ENCODE measurements at places on chromosomes 6 and 20. TPM values are rescaled to one million over a fixed set of nuclear protein-coding genes. Genes with fewer than 3 reads are reported as not detected.

DST gene
- total RNA-seq, result 147 TPM

PLCB4 gene
- 1.1 TPM for total RNA-seq

DNA sequence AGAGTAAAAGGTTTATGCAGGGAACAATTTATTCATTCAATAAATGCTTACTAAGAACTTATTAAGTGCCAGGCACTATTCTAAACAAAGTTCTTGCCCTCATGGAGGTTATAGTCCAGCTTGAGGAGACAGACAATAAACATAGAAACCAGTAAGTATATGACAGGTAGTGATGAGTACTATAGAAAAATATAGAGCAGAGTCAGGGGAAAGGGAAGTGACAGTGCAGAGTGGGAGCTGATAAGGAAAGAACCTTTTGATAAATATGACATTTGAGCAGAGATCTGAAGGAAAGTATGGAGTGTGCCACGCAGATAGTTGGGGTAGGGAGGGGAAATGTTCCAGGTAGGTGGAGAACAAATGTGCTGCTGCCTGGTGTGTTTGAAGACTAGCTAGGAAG, 12.1 kb downstream of the ACSS2 start:
- ATAC-seq, result no peak

DNA sequence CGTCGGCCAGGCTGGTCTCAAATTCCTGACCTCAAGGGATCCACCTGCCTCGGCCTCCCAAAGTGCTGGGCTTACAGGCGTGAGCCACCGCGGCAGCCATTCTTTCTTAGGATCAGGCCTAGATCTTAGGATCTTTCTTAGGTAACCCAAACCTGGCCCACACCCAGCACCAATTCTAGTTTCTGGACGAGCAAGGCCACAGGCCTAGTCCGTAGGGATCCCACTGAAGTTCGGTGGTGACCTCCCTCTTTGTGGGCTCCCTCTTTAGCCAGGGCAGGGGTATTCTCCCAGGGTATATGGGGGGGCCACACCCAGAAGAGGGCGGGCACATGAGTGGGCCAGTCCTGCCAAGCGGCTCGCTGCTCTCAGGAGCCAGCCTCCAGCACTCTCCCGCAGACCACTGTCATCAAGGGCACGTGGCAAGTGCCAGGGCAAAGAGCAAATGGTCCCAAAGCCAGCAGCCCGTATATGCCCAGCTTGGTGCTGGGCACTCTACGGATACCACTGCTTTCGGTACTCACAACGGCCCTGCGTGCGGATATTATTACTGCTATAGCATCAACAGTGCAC, 6.5 kb downstream of the PXDC1 start:
- ATAC-seq, result no peak

- peak; percentile 85 for ATAC-seq
Observed at GRCh38 chr6:116387374-116387773, 16.6 kb downstream of the DSE start.

DNA sequence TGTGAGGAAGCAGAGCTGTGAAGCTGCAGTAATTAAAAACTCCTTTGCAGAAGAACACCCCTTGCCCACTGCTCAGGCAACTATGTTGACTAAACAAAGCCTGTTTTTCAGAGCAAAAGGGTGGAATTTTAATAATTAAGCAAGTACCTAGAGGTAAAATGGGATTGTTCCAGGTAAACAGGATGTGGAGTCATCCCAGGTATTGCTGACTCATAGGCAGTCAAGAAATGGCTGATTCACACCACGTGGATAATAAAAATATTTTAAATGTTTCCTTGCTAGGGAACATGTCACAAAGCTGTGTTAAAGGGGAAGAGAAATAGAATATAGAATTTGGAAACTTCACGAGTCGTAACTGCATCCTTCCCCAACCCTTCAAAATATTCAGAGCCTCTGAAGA, 491.8 kb downstream of the BTBD3 start:
- peak; percentile 71 for ATAC-seq

- ATAC-seq, result no peak
Observed at GRCh38 chr20:11278461-11278860, 604.7 kb upstream of the JAG1 start.

GRCh38 chr6:112874881-112875280, 527.8 kb downstream of the RFPL4B start:
- no peak for ATAC-seq

GRCh38 chr6:17565399-17565798, 34.7 kb upstream of the FAM8A1 start:
- no peak for ATAC-seq

DNA sequence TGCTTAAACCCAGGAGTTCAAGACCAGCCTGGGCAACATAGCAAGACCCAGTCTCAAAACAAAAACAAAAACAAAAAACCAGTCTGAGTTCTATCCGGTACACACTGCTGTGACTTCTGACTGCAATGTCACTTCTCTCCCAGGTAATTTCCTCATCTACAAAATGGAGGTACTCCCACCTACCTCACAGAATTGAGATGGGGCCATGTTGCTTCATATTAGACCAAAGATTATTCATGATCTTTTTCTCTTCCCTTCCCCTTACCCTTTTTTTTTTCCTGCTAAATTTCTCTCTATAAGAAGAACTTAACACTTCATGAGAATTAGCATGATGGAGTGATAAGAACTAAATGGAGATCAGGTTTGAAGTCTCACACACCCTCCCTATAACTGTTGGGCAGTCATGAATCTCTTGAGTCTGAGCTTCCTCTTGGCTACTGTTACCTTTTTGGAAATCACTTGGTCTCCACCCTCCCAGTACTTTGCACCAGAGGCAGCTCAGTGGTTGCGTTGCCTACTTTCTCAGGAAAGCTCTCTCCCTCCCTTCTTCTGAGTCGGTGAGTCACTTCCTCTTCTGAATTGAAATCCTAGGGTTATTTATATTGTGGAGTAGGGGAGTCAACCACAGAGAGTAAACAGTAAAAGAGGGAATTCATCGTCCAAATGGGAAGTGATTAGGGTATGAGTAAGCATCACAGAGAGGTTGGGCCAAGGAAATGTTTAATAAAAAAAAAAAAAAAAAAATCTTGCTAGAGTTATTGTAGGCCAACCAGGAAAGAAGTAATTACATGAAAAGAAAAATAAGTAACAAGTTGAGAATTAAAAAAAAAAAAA, 59.9 kb upstream of the MAP7 start:
- ATAC-seq, result peak; percentile 93

LST1 gene
- 2.4 TPM for total RNA-seq

SYNCRIP gene
- 90.9 TPM for total RNA-seq

DNA sequence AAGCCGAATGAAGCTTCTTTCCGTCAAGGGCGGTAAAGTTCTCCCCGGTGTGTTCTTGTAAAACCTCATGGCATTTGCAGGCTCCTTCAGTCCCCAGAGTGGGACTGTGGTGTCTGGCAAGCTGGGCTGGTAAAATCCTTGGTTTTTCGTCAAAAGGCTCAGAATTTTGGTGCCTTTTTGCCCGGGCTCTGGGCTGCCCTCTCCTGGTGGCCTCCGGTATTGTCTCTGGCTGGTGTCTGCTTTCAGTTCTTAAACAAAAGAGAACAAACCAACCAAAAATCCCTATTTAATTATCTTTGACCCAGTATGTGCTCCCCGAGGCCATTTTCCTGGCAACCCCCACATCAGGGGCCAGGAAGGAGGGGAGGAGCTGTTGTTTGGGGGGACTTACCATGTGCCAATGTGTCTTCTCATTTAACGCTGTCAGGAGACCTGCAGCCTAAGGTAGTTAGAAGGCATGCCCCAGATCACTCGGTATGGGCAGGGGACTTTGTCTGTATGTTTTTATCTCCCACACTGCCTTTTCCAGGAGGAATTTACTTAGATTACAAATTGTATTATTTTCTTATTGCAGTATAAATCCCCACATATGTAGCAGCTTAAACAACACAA, 11.1 kb downstream of the CDH4 start:
- ATAC-seq, result no peak

- no peak for ATAC-seq
Observed at GRCh38 chr20:53187392-53188068, 215.4 kb downstream of the TSHZ2 start.

HLA-DQA1 gene
- 3.9 TPM for total RNA-seq

GRCh38 chr6:166932616-166933015, 23.7 kb downstream of the RNASET2 start:
- ATAC-seq, result no peak

GRCh38 chr6:72636215-72636614, 14.4 kb downstream of the KCNQ5 start:
- ATAC-seq, result no peak

- no peak for ATAC-seq
Observed at GRCh38 chr20:62832951-62833391, 16.1 kb downstream of the COL9A3 start.

DNA sequence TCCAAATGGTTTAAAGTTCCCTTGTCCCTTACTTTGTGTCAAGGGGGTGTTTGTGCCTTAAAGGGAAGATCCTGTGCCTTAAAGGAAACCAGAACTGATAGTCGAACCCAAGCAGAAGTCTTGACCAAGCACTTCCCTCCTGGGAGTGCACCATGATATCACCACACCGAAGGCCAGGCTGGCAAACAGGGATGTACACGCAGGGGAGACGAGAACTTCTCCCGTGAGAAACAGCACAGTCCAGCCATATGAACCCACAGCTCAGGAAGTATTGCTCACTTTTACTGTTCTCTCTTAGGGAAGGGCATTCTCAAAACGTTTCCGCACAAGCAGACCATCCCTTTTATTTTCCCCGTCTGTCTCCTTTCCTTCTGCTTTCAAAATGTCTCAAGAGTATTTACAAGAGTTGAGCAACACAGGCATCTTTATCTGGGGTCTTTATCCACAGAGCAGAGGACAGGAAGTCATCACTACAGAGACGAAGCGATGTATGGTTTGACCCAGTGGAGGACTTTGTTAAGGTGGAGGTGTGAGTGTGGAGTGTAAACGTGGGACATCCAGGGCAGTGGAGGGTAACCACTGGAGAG, 12.8 kb upstream of the SERPINB1 start:
- ATAC-seq, result no peak

DNA sequence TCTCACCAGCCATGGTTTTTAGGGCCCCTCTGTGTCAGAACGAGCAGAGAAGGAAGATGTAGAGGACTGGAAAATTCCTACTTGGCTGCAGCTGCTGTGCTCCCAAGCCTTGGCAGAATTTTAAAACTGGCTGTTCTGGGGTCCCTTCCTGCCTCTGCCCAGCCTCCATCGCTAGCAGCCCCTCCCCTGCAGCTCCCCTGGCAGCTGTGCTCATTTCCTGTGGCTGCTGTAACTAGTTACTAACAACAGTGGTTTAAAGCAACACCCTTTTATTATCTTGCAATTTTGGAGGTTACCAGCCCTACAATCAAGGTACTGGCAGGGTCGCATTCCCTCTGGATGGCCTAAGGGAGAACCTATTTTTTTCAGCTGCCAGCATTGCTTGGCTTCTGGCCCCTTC, 3.7 kb upstream of the CST11 start:
- no peak for ATAC-seq

DNA sequence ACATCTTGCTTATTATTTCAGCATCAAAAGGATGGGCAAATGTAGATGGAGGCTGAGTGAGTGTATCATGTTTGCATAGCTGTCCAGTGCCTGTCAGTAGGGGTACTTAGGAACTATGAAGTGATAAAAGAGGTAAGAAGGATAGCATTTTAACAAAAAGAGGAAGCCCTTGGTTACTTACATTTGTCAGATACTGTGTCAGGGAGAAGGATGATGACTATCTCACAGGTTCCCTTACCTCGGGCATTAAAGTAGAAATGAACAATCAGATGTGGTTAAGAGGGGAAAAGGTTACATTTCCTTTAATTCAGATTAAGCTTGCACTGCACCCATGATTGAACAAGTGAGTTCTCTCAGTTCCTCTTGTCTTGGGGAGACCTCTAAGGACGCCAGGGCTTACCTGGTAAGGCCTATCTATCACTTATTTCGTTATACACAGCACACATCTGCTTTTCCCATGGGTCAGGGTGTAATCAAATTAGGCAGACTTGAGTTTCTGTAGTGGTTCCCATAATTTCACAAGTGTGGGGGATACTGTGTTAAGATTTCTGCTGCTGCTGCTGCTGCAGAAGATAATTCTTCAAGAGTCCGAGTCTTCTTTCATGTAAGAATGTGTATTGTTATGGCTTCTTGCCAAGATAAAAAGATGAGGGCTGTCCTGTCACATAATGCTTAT, 4.5 kb downstream of the FOXO3 start:
- ATAC-seq, result no peak

TUBE1 gene
- total RNA-seq, result 13.1 TPM

FAXC gene
- total RNA-seq, result 1.6 TPM

- ATAC-seq, result no peak
Observed at GRCh38 chr6:113169484-113169883, 687.7 kb upstream of the MARCKS start.

DNA sequence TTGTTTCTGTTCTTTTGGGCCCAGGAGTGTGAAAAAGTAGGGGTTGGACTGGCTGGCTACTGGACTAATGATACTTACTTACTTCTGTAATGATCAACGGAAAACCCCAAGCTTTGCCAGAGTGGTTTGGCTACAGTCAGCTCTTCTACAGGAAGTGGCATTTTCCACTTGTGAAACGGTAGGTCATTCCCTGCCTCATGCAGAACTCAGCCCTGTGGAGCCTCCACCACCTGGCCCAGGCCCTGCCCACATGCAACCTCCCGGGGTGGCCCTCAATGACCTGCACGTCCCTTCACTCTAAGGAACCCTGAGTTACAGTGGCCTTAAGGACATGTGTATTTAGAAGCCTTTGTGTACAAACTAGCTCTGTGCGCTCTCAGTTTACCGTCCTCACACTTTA, 140.4 kb downstream of the DTNBP1 start:
- no peak for ATAC-seq

ADTRP gene
- total RNA-seq, result 0.72 TPM

HTR1E gene
- not detected for total RNA-seq

GRCh38 chr6:21912151-21912832, 318.7 kb downstream of the SOX4 start:
- ATAC-seq, result no peak

ZFP64 gene
- 12.9 TPM for total RNA-seq

DDRGK1 gene
- total RNA-seq, result 47.8 TPM

Measured in esophagus mucosa (tissue), 1 donor.